ENCODE measurements at places on chromosomes 7 and 10.
A peak's percentile ranks its signal among the peaks of the same experiment; 100 is the strongest.

- DNase-seq: no peak
Measured at GRCh38 chr10:116636976-116637375, 16.2 kb downstream of the PNLIPRP2 start.

DNA sequence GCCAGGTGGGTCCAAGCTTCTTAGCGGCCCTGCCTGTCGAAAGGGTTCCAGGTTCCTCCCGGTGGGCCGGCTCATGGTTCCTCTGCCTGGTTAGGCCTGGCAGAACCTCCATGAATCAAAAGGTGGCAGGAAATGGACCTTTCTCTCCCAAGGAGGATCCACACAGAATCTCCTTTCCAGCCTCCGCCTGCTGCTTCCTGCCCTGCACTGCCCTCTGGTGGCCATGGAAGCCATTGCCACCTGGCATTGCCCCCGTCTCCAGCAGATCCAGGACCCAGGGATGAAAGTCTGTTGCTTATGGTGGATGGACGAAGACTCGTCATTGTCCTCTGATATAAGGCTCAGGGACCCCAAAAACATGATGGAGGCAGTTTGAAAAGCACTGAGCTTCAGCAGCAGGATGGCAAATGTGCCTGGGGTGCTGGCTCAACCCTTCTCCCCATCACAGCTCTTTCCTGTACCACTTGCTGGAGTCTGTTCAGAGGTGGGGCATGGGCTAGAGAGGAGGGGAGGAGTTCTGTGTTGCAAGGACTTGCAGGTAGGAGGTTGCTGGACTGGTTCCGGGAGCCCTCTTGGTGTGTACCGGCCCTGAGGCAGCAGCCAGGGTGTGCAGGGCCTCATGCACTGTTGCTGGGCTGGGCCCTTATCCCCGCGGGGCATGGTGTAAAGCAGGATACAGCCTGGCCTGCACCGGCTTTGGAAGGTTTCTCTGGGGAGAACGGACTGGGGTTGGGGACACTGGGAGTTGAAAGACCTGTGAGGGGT lies 11.3 kb upstream of the INMT start:
- peak; percentile 27 for DNase-seq

GRCh38 chr10:127117125-127117524 lies 79.3 kb downstream of the INSYN2A start:
- DNase-seq: no peak

DNA sequence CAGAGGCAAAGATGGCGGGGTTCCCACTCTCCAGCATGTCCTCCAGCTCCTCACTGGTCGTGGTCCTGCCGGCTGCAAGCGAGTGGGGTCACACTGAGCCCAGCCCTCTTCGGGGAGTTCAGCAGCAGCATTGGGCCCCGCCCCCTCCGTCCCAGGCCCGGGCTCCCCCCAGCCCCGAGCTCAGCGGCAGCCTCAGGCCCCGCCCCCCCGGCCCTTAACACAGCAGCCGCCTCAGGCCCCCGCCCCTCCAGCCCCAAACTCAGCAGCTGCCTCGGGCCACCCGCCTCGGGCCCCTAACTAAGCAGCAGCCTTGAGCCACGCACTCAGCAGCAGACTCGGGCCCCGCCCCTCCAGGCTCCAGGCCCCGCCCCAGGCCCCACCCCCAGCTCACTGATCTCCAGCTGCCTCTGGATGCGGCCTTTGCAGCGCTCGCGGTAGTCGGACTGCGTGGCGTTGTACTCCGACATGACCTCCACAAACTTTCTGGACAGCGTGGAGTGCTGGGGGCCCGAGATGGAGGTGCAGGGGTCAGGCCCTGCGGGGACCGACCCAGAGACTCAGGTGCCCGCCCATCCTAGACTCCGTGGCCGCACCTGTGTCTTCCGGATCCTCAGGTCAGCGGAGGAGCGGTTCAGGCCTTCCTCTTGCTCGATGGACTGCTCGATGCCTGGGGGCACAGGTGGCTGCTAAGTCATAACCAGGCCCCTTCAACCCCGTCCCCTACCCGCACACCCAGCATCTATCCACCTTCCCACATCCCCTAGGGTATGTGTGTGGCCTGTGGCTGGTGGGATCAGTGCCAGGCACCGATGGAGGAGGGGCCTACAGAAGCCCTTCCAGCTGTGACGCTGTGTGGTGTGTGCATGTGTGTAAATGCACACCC lies 15.5 kb downstream of the STX1A start:
- DNase-seq: no peak

DNA sequence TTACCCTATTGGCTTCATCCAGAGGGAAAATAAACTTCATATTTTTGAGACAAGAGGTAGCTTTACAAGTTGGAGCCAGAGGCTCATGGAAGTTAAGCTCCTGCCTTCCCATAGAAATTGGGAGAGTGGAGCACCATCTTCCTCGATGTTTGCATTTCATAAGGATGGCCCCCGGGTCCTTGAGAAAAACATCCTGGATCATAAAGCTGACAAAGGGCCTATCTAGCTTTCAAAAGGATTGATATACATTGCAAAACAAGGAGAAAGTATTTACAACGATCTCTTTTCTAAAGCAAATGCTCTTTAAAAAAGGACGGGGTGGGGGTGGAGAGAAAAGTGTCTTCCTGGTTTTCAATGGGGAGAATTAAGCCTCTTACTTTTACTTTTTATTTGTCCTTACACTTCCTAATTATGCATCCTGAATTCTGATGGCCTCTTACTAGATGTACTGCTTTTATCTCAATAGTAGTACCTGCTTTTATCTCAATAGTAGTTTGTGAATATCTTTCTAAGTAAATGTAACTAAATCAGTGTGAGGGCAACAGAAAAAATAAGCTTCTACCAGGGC lies 65.6 kb downstream of the PTPRZ1 start:
- no peak for DNase-seq

- no peak for DNase-seq
Measured at GRCh38 chr10:105073999-105074398, 432.9 kb downstream of the SORCS3 start.

DNA sequence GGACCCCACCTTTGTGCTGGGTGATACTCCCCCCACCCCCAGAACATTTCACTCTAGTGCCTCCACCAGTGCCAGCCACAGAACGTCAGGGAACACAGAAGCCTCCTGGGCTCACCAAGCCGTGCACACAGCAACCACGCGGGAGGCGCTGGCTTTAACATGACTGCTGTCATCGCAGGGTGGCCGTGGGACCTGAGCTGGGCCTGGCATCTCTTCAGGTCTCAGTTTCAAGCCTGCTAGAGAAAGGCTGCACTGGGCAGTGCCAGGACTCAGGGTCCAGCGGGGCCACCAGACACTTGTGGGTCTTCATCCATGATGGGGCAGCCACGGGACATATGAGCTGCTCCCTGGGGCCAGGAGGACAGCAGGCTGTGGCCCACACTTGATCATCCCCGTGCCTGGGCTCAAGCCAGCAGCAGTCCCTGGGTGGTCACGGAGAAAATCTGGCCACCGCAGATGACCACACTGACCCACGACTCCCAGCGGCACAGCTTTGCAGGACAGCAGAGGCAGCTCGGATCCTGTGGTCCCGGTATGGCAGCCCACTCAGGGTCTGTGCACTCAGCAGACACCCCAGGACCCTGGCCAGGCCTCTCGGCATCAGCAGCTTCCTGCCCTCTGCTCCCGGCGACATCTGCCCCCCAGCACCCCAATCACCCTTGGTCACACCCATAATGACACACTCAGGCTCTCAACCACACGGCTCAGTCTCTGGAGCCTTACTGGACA lies 44.2 kb downstream of the CAMK2B start:
- no peak for DNase-seq

GRCh38 chr7:861222-861621 lies 15.1 kb upstream of the GET4 start:
- no peak for DNase-seq

GRCh38 chr10:4501306-4501705 lies 324.7 kb upstream of the AKR1E2 start:
- DNase-seq: no peak

- no peak for DNase-seq
Measured at GRCh38 chr7:92794391-92794790, 42.0 kb downstream of the CDK6 start.

- DNase-seq: no peak
Measured at GRCh38 chr7:28958980-28959347, 834 bp upstream of the TRIL start.

DNA sequence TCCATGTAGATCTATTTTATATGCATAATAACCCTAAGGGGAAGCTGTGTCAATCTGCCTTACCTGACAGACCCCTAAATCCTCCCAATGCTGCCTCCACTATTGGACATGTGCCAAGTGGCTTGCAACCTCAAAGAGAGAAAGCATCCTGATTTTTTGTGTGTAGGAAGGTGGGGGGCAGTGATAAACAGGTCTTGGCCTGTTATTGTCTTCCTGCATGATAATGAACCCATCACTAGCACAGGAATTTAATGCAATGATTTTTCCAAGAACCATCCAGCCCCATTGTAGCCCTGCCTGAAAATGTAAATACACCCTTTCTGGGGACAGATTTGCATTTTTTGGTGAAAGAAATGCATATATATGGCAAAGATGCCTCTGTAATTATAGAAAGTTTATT lies 850.2 kb downstream of the LRMDA start:
- DNase-seq: no peak

DNA sequence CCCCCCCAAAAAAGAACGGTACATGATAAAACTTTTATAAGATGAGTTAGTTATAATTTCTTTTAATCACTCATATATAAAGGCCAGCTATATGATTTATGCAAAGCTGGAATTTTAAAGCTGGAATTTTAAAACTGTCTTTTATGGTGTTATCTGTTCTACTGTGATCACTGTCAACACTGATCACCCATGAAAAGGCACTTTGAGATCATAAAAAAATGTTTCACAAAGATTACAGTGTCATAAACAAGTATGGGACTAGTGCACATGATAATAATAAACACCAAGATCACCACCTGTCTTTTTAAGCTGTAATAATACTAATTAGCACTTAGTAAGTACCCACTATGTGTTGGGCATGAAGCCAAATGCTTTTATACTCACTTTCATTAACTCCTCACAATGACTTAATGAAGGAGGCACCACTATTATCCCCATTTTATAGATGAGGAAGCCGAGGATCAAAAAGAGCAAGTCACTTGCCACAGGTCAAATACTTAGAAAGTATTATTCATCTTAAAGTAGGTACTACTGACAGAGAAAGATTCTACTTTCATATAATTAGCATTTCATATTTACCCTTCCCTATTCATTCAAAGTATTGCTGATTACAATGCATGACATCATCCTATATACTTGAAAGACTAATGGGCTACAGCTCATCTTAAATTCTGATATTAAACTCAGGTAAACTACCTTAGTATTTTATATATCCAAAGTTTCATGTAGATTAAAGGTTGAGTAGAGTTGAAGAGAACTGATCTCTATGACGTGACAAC lies 8.3 kb upstream of the RHOBTB1 start:
- DNase-seq: no peak

- DNase-seq: no peak
Measured at GRCh38 chr7:157637216-157637949, 300.6 kb downstream of the DNAJB6 start.

DNA sequence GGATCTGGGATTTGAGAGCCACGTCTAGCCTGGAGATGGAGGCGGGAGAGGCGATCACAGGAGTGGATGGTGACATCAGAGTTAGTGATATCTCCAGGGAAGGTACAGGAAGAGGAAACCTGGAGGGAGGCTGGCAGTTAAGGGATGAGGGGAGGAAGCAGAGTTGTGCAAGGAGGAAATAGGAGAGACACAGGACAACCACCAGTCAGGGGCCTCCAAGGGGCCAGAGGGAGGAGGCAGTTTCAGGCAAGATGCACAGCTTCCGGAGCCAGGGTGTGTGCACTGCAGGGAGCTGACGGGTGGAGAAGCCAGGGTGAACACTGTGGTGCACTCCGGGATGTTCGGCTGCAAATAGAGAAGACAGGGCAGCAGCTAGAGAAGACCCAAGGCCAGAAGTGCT lies 141.2 kb downstream of the GLI3 start:
- DNase-seq: no peak

GRCh38 chr10:88617772-88618300 lies 31.3 kb downstream of the LIPJ start:
- DNase-seq: no peak

DNA sequence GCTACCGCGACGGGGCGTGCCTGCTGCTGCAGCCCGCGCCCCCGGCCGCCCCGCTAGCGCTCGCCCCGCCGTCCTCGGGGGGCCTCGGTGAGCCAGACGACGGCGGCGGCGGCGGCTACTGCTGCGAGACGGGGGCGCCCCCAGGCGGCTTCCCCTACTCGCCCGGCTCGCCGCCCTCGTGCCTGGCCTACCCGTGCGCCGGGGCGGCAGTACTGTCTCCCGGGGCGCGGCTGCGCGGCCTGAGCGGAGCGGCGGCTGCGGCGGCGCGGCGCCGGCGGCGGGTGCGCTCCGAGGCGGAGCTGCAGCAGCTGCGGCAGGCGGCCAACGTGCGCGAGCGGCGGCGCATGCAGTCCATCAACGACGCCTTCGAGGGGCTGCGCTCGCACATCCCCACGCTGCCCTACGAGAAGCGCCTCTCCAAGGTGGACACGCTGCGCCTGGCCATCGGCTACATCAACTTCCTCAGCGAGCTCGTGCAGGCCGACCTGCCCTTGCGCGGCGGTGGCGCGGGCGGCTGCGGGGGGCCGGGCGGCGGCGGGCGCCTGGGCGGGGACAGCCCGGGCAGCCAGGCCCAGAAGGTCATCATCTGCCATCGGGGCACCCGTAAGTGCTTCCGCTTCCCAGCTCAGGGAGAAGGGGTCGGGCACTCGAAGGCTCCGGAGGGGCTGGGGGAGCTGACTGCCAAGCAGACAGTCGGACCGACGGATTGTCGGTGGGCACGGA lies 761 bp downstream of the PTF1A start:
- DNase-seq: no peak

- no peak for DNase-seq
Measured at GRCh38 chr7:128025380-128025779, 5.9 kb downstream of the LRRC4 start.

- no peak for DNase-seq
Measured at GRCh38 chr10:124381011-124381611, 37.6 kb downstream of the OAT start.
